ENCODE measurements at places on chromosomes 7 and 10. TPM values are rescaled to one million over a fixed set of nuclear protein-coding genes. Genes with fewer than 3 reads are reported as not detected.

GPR15LG gene
- total RNA-seq: not detected

OAT gene
- 21.0 TPM for total RNA-seq

FBXL13 gene
- 2.7 TPM for total RNA-seq

DNA sequence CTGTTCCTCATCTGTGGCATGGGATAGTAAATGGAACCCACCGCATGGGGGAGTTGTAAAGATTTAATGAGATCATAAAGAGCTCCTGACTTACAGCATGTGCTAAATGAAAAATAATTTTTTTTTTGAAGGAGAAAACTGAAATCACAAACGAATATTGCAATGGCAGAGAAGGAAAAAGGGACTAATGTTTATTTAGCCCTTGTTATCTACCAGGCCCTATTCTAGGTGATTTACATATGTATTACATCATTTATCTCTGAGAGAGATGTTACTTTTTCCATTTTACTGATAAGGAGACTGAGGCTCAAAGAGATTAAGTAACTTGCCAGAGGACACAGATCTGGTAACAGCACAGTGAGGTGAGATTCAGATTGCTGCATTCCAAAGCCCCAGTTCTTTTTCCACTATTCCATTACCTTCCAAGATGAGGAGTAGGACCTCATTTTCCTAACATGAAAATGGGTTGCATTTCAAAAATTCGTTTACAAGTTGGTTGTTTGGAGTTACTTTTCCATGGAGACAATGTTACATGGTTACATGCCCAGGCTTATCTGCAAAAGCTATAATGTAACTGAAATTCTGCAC, 28.6 kb downstream of the VCL start:
- no peaks in the 10 kb centered on the region for H3K27me3 ChIP-seq
- H3K4me3 ChIP-seq: no peak overlapping the region
- H3K36me3 ChIP-seq: no peaks in the 10 kb centered on the region

- H3K27me3 ChIP-seq: no peaks in the 10 kb centered on the region
- no peak overlapping the region for H3K4me3 ChIP-seq
- H3K36me3 ChIP-seq: peaks cover 52% of the 10 kb centered on the region
- H3K4me1 ChIP-seq: no peaks in the 10 kb centered on the region
- DNase-seq: no peak
- no peak overlapping the region for H3K27ac ChIP-seq
Measured at GRCh38 chr10:100934084-100934659, 21.4 kb downstream of the SLF2 start.

- no peaks in the 10 kb centered on the region for H3K4me1 ChIP-seq
- H3K36me3 ChIP-seq: no peaks in the 10 kb centered on the region
- no peak overlapping the region for H3K4me3 ChIP-seq
- no peaks in the 10 kb centered on the region for H3K27me3 ChIP-seq
Measured at GRCh38 chr10:15510963-15511362, 139.9 kb upstream of the FAM171A1 start.
